ENCODE measurements at places on chromosomes 1 and 21.

DNA sequence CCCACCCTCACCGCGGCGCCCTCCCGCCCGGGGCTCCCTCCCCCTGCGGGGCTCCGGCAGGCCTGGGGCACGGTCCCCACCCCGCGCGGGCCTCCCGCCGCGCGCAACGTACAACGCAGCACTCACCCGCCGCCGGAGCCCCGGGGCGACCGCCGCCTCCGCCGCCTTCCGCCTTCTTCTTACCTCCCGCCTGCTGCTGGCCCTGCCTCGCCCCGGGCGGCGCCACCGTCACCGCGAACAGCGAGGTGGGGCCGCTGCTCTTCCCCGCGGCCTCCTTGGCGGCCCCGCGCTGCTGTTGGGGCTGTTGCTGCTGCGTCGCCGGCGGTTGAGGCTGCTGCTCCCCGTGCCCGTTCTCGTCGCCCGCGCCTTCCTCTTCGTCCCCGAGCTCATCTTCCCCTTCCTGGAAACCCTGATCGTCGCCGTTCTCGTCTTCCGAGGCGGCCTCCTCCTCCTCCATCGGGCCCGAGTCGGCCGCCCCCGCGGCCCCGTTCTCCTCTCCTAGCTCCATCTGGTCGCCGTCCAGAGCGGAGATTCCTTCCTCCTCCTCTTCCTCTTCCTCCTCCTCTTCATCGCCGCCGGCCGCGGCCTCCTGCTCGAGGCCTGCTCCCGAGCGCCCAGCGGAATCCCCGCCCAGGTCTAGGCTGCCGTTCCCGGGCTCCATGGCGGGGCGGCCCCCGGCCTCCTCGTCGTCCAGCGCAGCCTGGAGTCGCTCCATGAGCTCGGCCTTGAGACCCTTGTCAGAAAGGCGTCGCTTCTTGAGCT lies 671 bp downstream of the HNRNPU start:
- peak; percentile 71 for DNase-seq

- peak; percentile 80 for DNase-seq
Observed at GRCh38 chr21:25722631-25723030, 12.1 kb downstream of the ATP5PF start.

- DNase-seq: no peak
Observed at GRCh38 chr1:157439302-157439954, 112.9 kb downstream of the FCRL5 start.

- DNase-seq: no peak
Observed at GRCh38 chr1:113325022-113325421, 65.3 kb upstream of the MAGI3 start.

DNA sequence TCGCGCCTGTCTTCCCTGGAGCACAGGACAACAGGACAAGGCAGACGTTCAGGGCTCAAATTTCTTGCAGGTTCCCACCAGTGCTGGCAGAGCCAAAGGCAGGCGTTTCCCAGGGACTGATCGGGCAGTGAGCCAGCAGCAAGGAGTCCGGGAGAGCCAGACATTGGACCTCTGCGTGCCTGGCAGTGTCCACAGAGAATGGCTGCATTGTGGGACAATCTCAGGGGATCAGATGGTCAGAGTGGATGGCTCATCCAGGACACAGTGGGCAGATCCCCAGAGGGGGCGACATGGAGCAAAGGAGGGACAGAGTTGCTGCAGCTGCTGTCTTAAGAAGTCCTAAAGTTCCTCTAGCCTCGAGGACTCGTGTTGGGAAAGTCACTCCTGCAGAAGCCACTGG lies 4.6 kb downstream of the TMEM63A start:
- peak; percentile 68 for DNase-seq

DNA sequence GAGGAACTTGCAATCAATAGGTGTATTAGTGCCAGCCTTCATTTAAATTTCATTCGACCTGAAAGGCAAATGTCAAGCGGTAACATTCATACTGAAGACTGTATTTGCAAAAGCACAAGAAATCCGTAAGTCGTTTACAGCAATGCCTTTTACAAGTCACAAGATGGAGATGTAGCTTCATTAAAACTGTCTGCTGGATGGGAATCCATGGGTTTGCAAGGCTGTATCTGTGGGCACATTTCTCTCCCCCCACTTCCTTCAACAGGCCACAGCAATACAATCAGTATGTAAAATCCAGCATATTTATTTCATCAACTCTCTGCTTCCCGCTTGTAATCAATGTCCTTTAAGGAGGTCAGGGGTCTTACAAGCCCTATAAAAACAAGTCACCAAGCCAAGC lies 147.1 kb downstream of the SLC45A1 start:
- DNase-seq: no peak

DNA sequence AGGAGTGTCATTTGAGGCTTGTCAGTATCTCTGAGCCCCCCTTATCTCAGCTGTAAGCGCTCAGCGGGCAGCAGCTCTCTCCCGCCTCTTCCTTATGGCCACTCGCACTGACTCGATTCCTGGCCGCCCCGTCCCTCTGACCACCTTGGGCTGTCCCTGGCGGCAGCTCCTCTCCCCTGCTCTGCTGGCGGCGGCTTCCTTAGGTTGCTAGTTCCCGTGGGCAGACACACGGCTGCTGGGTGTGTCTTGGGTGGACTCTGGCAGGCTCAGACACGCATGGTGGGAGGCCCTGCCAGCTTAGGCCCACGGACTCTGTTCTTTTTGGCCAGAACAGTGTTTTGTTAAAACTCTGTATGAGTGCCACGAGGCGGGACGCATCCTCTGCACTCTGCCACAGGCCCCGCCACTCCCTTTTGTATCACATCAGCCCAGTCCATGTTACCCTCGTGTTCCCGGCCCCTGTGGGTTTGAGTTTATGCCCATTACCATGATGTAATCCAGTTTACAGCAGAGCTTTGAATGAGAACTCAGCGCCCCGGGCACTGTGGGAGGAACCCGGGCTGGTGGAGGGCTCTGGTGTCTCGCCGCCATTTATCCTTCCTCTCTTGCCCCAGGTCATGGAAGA lies 45.9 kb downstream of the COQ8A start:
- DNase-seq: no peak

DNA sequence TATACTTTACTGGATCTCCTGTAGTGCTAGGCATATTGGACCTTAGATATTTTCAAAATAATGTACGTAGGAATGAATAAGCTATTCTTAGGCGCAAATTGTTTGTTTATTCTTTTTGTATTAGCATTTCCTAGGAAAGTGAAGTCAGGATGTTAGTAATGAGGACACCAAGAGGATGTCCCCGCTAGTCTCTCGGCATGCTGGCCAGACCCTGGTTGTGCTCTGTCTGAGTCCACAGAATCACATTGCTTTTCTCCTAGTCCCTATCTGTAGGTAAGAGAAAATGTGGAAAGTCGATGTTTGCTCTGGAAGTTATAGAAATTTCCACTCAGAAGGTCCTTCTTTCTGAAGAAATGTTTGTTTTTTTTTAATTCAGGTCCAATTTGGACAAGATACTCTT lies 31.1 kb downstream of the DNM3 start:
- DNase-seq: no peak

GRCh38 chr1:2468041-2468472 lies 8.0 kb upstream of the PLCH2 start:
- no peak for DNase-seq

DNA sequence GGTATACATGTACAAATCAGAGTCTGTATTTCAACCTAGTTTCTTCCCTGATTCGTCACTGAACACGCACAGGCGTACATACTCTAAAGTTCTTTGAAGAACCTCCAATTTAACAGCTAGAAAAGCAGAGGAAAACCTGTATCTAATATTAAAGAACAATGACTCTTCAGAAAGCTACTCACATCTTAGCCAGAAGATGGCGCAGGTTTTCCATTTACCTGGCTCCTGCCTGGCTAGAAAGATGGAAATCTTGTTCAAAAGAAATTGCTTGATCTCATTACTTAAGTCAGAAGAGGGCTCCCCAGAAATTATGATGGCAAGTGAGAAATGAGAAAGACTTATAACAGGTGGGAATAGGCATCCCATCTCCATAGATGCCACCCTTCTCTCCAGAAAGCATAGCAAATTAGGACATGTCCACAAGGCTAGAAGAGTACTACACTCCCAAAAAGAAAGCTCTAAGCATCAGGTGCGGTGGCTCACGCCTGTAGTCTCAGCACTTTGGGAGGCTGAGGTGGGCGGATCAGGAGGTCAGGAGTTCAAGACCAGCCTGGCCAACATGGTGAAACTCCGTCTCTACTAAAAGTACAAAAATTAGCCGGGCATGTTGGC lies 19.0 kb upstream of the L1TD1 start:
- peak; percentile 64 for DNase-seq

GRCh38 chr1:246769306-246769705 lies 45.1 kb downstream of the SCCPDH start:
- DNase-seq: no peak

DNA sequence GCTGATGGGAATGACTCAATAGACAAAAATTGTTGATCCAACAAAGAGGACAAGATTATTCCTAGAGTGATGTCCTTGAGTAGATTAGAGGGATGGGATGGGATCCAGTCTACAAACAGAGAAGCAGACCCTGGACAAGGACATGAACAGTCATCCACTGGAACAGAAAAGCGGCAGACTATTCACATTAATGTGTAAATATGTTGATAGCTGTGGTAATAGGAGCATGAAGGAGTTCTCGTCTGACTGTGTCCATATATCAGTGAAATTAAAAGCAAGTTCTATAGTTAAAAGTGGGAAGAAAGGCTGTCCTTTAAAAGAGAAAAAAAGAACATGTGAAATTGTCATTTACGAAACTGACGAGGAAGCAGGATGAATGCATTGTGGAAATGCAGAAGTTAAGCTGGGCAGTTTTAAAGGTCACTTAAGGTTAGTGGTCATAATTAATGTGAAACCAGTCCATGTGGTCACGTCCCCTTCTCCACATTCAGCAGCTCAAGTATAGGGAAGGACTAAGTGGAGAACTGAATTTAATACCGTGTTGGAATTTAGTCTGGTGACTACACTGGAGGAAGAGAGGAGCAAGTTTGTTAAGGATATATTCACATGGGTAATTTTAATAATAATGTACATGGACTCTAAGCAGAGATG lies 62.1 kb downstream of the PIK3R3 start:
- DNase-seq: peak; percentile 78

GRCh38 chr1:118004312-118004711 lies 74.8 kb downstream of the WDR3 start:
- DNase-seq: no peak

- DNase-seq: no peak
Observed at GRCh38 chr21:38520511-38520910, 22.2 kb upstream of the ERG start.

GRCh38 chr1:216903382-216903740 lies 180.1 kb upstream of the ESRRG start:
- DNase-seq: no peak

- DNase-seq: peak; percentile 93
Observed at GRCh38 chr1:234975122-234975940, 153.3 kb downstream of the TOMM20 start.

GRCh38 chr1:212432661-212433576 lies at the start of gene NENF:
Gene NENF (plus strand): TSS chr1:212432920. CDS start chr1:212432944, 24 bp downstream.
- DNase-seq: peak; percentile 97

DNA sequence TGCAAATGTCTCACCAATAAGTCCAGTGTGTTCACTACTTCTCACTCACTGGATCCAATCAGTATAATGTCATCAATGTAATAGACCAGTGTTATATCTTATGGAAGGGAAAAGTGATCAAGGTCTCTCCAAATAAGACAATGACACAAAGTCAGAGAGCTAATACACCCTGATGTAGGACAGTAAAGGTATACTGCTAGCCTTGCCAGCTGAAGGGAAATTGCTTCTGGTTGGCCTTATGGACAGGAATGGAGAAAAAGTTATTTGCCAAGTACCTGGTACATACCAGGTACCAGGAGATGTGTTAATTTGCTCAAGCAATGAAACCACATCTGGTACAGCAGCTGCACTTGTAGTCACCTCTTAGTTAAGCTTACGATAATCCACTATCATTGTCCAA lies 141.0 kb downstream of the LTN1 start:
- DNase-seq: no peak

- peak; percentile 8 for DNase-seq
Observed at GRCh38 chr1:66607458-66607857, 73.5 kb downstream of the SGIP1 start.

- DNase-seq: no peak
Observed at GRCh38 chr1:110383251-110383990, 7.4 kb downstream of the SLC16A4 start.

DNA sequence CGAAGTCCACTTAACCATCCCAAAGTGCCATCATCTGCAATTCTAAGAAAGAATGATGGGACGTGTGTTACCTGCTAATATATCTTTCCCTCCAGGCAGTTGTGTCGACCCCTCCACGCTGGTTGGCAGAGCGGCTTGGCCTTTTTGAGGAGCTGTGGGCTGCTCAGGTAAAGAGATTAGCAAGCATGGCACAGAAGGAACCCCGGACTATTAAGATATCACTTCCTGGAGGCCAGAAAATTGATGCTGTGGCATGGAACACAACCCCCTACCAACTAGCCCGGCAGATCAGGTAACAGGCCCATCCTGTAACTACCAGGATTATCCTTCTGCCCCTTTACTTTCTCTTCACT lies 520 bp downstream of the TARS2 start:
- DNase-seq: no peak

DNA sequence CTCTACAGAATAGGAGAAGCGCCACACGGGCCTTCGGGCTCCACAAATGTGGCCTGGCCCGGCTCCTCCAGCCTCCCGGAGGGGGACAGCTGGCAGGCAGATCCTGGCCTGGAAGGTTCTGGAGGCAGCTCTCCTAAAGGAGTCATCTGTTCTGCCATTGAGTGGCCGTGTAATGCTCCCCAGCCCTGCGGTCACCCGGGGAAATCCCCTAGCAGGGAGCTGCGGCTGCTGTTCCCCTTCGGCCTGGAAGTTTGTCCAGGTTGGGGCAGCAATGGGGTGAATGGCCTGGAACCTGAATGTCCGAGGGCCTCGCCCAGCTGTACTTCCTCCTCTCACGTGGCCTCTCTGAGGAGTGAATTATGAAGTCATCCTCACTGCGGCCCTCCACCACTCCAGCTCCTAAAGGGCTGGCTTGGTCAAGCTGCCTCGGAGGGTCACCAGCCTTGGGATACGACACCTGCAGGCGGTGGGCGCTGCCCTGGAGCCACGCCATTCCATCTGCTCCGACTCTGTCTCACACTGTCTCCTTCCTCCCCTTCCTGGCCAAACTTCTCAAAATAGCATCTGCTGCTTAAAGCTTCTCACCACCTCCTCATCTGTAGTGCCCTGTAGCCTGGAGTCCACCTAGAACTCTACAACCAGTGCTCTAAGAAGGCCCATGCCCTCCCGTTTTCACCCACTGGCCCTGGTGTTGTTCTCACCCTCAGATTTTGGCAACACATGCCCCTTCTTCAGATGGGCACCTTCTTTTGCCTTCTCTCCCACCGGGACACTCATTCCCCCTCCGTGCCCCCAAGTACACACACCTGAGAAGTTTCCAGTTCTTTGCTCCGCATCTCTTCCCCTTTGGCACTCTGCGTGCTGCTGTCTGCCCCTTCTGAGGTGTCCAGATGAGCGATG lies 54.4 kb upstream of the TMPRSS2 start:
- DNase-seq: no peak

- peak; percentile 84 for DNase-seq
Observed at GRCh38 chr1:186828611-186829454, at the start of gene PLA2G4A. Gene PLA2G4A (plus strand): TSS chr1:186828949. CDS start chr1:186854355, 25,406 bp downstream.

DNA sequence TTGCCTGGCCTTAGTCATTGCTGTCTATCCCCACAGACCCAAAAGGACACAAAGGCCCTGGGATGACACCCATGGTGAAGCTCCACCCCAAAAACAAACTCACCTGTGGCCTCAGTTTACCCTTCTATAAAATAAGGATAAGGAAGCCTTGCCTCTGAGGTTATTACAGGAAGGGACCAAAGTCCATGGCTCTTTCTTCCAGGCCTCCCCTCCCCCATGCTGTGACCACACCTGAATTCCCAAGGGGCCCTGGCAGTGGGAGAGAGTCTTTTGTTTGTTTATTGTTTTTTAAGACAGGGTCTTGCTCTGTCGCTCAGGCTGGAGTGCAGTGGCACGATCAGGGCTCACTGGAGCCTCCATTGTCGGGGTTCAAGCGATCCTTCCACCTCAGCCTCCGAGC lies 10.5 kb upstream of the TNFRSF25 start:
- no peak for DNase-seq

GRCh38 chr1:95321531-95321930 lies 87.5 kb downstream of the RWDD3 start:
- DNase-seq: no peak

All from suppressor macrophage (primary cell).